ENCODE measurements at places on chromosomes 2 and 18. TPM values are rescaled to one million over a fixed set of nuclear protein-coding genes. Genes with fewer than 3 reads are reported as not detected.

PTPN4 gene
- polyA plus RNA-seq: 29.8 TPM

DNA sequence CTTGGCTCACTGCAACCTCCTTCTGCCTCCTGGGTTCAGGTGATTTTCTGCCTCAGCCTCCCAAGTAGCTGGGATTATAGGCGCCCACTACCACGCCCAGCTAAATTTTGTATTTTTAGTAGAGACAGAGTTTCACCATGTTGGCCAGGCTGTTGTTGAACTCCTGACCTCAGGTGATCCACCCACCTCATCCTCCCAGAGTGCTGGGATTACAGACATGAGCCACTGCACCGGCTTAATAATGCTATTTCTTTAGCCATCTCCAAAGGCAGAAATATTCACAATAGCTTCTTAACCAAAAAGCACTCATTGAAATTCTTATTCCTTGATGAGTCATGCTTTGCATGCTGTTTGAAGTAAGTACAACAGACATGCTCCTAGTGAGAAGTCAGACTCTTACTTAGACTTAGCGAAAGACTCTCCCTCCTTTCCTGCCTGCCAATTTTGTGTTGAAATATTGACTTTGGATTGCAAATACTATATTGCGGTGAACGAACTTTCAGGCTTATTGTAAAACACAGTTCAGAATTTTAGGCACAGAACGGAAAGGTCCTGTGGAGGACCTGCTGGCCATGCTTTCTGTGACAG, 4.4 kb downstream of the ACTR3 start:
- DNase-seq: no peak
- H3K4me3 ChIP-seq: no peak overlapping the region
- peaks cover 67% of the 10 kb centered on the region for H3K4me1 ChIP-seq
- H3K27me3 ChIP-seq: no peaks in the 10 kb centered on the region

ADCYAP1 gene
- polyA plus RNA-seq: 0.09 TPM

DNA sequence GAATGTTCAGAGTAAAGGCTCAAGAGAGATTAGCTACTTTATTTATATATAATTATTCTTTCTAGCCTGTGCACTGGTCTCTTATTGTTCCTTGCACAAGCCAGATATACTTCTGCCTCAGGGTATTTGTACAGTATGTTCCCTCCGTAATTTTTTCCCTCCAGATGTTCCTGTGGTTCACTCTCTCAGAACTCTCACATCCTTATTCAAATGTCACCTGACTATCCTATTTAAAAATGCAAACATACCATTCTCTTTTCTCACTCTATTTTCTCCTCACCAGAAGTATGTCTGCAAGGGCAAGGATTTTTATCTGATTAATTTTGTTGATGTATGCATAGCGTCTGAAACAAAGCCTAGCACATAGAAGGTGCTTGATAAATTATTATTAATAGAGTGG, 64.0 kb upstream of the CERS6 start:
- H3K4me1 ChIP-seq: no peaks in the 10 kb centered on the region
- H3K27me3 ChIP-seq: no peaks in the 10 kb centered on the region
- no peak overlapping the region for H3K4me3 ChIP-seq
- H3K27ac ChIP-seq: no peak overlapping the region
- DNase-seq: no peak
- H3K36me3 ChIP-seq: no peaks in the 10 kb centered on the region

DSG4 gene
- not detected for polyA plus RNA-seq

- H3K4me1 ChIP-seq: no peaks in the 10 kb centered on the region
- no peaks in the 10 kb centered on the region for H3K27me3 ChIP-seq
- H3K4me3 ChIP-seq: no peak overlapping the region
- no peak overlapping the region for H3K27ac ChIP-seq
Observed at GRCh38 chr2:10597956-10598355, 91.8 kb downstream of the NOL10 start.

- no peaks in the 10 kb centered on the region for H3K27me3 ChIP-seq
- no peak overlapping the region for H3K27ac ChIP-seq
- no peak for DNase-seq
- no peak overlapping the region for H3K4me3 ChIP-seq
- H3K36me3 ChIP-seq: no peaks in the 10 kb centered on the region
- H3K4me1 ChIP-seq: no peaks in the 10 kb centered on the region
Observed at GRCh38 chr18:48051945-48052840, 121.7 kb upstream of the SMAD2 start.

- H3K27me3 ChIP-seq: no peaks in the 10 kb centered on the region
- H3K36me3 ChIP-seq: no peaks in the 10 kb centered on the region
- H3K27ac ChIP-seq: no peak overlapping the region
- DNase-seq: no peak
Observed at GRCh38 chr18:48705043-48705442, 166.2 kb downstream of the CTIF start.

GRCh38 chr2:128502638-128503246, 184.1 kb upstream of the HS6ST1 start:
- H3K36me3 ChIP-seq: no peaks in the 10 kb centered on the region
- DNase-seq: no peak
- H3K4me1 ChIP-seq: no peaks in the 10 kb centered on the region

GRCh38 chr18:6639305-6639704, 90.2 kb upstream of the ARHGAP28 start:
- no peaks in the 10 kb centered on the region for H3K4me1 ChIP-seq
- H3K27me3 ChIP-seq: no peaks in the 10 kb centered on the region
- DNase-seq: no peak

DUSP19 gene
- 4.1 TPM for polyA plus RNA-seq

LRRTM1 gene
- polyA plus RNA-seq: 2.4 TPM

- no peaks in the 10 kb centered on the region for H3K4me1 ChIP-seq
- no peak overlapping the region for H3K4me3 ChIP-seq
- H3K36me3 ChIP-seq: peaks cover 70% of the 10 kb centered on the region
- no peak overlapping the region for H3K27ac ChIP-seq
- no peak for DNase-seq
- no peaks in the 10 kb centered on the region for H3K27me3 ChIP-seq
Observed at GRCh38 chr2:135850892-135851668, 14.1 kb upstream of the LCT start.

SALL3 gene
- polyA plus RNA-seq: 0.06 TPM

SERPINB3 gene
- not detected for polyA plus RNA-seq

ERBB4 gene
- 1.0 TPM for polyA plus RNA-seq

DNA sequence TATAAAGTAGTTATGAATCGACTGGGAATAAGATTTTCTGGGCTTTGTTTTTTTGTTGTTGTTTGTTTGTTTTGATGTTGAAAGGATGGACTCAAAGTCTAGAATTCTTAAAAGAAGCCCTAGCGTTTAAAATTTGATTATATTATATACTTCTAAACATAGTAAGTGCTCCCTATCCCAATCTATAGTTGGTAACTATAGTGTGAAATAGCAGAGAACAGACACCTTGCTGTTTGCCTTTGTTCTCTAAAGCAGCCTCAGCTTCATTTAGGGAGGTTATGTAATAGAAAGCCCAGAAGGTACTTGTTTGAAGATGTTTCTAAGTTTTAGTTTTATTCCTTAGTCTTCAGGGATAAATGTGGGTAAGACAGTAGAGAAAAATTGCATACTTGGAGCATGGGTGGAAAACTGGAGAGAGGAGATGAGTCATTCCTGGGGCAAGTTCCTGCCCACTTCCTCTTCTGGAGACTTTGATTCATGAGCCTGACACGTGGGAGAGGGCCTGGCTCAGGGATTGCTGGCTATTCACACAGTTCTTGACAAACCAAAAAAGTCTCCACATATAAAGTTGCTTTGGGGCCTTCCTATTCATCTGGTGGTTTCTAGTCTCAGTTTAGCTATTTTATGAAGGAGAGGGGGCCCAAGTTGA, 131.9 kb downstream of the MYO1B start:
- H3K36me3 ChIP-seq: no peaks in the 10 kb centered on the region
- H3K27ac ChIP-seq: peak overlapping the region; percentile 71
- DNase-seq: no peak
- peaks cover 9% of the 10 kb centered on the region for H3K4me1 ChIP-seq
- no peak overlapping the region for H3K4me3 ChIP-seq
- H3K27me3 ChIP-seq: no peaks in the 10 kb centered on the region

- H3K4me1 ChIP-seq: no peaks in the 10 kb centered on the region
- no peaks in the 10 kb centered on the region for H3K27me3 ChIP-seq
- H3K4me3 ChIP-seq: no peak overlapping the region
- DNase-seq: no peak
Observed at GRCh38 chr18:69659142-69659651, 258.5 kb downstream of the DOK6 start.

DNA sequence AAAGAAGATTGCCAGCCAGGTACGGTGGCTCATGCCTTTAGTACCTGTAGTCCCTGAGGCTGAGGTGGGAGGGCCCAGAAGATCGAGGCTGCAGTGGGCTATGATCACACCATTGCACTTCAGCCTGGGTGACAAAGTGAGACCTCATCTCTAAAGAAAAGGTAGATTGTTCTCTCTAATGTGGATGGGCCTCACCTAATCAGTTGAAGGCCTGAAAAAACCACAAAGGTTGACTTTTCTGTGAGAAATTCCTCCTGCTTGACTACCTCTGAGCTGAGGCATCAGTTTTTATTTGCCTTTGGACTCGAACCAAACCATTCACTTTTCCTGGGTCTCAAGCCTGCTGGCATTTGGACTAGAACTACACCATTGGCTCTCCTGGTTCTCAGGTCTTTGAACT, 142.1 kb upstream of the CYP26B1 start:
- DNase-seq: no peak
- H3K36me3 ChIP-seq: no peaks in the 10 kb centered on the region
- no peaks in the 10 kb centered on the region for H3K27me3 ChIP-seq
- no peaks in the 10 kb centered on the region for H3K4me1 ChIP-seq
- no peak overlapping the region for H3K4me3 ChIP-seq

All from left lung (tissue), 14 donors.